Umbilical cord (tissue), 2 donors: ENCODE measurements at places on chromosomes 12 and 14. TPM values are rescaled to one million over a fixed set of nuclear protein-coding genes. Genes with fewer than 3 reads are reported as not detected.

The CFAP54 gene
- total RNA-seq, result 17.1 TPM

The BAG5 gene
- 30.8 TPM for total RNA-seq

The ASCL1 gene
- not detected for total RNA-seq

The LTBP2 gene
- total RNA-seq, result 103 TPM

The ERG28 gene
- 1.7 TPM for total RNA-seq

The SLC2A14 gene
- 4.3 TPM for total RNA-seq

The ESPL1 gene
- 8.4 TPM for total RNA-seq

The GALNT6 gene
- total RNA-seq, result 6.3 TPM

The CD163L1 gene
- total RNA-seq, result 24.8 TPM

The PRICKLE1 gene
- total RNA-seq, result 22.4 TPM

The ART4 gene
- total RNA-seq, result 46.9 TPM

The NFATC4 gene
- 40.0 TPM for total RNA-seq

The KRT75 gene
- total RNA-seq, result not detected

The PIANP gene
- not detected for total RNA-seq

The ALKBH1 gene
- 8.7 TPM for total RNA-seq

The OAS3 gene
- 8.4 TPM for total RNA-seq

The SYNE2 gene
- total RNA-seq, result 88.6 TPM

The RNASE11 gene
- 1.2 TPM for total RNA-seq

The INSM2 gene
- 1.7 TPM for total RNA-seq

The KCNMB4 gene
- total RNA-seq, result 7.9 TPM

The FOXM1 gene
- total RNA-seq, result 7.5 TPM

The CD9 gene
- total RNA-seq, result 442 TPM

The MYO1H gene
- 9.6 TPM for total RNA-seq

The RABGGTA gene
- 14.0 TPM for total RNA-seq

The BAZ1A gene
- 39.7 TPM for total RNA-seq
